ENCODE measurements at places on chromosomes 3 and 15. TPM values are rescaled to one million over a fixed set of nuclear protein-coding genes. Genes with fewer than 3 reads are reported as not detected.

GRCh38 chr15:87818756-87819155 lies 437.8 kb downstream of the NTRK3 start:
- DNase-seq, result no peak

GRCh38 chr15:31930967-31931366 lies 99.3 kb upstream of the CHRNA7 start:
- no peak for DNase-seq

Gene ROBO1
- 117 TPM for total RNA-seq

Gene SMARCC1
- total RNA-seq, result 39.0 TPM

DNA sequence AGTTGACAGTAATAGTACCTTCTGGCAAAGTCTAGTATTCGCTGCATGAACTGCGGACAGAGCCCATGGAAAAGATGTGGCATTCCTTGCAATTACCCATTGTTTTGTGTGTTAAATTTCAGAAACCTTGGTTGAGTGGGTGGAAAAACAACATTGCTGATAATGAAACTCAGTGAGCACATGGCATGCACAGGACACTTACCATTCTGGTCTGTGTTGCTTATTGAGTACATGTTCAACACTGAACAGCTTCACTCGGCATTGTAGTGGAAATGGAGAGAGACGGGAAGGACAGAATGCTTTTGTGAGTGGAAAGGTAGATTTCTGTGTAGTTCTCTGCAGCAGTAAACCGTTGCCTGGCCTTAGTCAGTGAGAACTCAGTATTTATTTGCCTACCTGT lies 165.3 kb downstream of the FNDC3B start:
- DNase-seq, result no peak

- DNase-seq, result peak; percentile 69
These were observed 442.0 kb downstream of the MAGI1 start for GRCh38 chr3:65596571-65597225.
